ENCODE measurements at places on chromosomes 1 and 21.

- no peak for DNase-seq
Measured at GRCh38 chr1:197388801-197389200, 120.7 kb downstream of the CRB1 start.

DNA sequence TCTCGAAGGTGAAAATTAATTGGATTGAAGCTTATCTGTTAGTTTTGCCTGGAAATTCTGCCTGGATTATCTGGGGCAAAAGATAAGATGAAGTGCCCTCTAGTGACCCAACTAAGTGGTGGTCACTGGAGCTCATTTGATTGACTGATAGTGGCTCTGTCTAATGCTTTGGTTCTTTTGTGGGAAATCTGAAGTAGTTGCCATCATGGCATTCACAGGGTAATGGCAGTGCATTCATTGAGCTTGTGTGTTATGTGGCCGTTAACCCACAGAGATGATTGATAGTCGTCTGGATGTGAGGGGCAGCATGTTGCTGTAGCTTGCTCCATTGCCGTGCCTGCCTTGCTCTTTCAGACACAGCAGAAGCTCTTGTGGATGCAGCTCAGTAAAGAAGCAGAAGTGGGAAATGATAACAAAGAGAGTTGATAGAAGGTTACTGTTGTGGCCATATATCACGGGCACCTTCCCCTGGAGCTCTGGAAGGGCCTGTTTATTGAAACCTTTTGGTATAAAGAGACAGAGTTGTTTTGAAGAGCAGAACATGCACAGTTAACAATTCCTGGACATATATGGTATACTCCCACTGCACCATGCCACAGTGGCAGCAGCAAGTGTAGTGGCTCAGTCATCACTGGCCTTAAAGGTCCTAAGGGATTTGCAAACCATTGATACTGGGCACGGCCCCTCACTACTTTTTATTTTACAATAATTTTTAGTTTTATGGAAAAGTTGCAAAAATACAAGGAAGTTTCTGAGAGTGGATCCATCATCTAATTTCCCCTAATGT lies 42.0 kb downstream of the CXADR start:
- DNase-seq, result no peak

GRCh38 chr1:41850029-41850428 lies 68.7 kb downstream of the HIVEP3 start:
- peak; percentile 12 for DNase-seq

DNA sequence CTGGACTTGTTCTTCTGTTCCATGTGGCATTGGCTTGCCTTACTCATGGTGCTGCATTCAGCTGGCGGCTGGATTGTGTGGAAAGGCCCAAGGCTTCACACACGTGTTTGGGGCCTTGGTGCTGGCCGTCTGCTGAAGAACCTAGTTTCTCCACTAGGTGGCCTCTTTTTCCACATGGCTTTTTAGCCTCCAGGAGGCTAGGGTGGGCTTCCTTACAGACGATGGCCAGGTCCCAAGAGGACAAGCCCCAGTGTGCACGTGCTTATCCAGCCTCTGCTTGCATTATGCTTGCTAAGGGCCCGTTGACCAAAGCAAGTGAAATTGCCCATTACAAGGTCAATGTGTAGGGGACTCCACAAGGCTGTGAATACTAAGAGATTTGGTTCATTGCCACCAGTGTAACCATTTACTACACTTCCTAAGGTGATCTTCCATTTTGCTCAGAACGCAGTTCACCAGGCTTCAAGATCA lies 47.5 kb upstream of the FOXO6 start:
- no peak for DNase-seq

DNA sequence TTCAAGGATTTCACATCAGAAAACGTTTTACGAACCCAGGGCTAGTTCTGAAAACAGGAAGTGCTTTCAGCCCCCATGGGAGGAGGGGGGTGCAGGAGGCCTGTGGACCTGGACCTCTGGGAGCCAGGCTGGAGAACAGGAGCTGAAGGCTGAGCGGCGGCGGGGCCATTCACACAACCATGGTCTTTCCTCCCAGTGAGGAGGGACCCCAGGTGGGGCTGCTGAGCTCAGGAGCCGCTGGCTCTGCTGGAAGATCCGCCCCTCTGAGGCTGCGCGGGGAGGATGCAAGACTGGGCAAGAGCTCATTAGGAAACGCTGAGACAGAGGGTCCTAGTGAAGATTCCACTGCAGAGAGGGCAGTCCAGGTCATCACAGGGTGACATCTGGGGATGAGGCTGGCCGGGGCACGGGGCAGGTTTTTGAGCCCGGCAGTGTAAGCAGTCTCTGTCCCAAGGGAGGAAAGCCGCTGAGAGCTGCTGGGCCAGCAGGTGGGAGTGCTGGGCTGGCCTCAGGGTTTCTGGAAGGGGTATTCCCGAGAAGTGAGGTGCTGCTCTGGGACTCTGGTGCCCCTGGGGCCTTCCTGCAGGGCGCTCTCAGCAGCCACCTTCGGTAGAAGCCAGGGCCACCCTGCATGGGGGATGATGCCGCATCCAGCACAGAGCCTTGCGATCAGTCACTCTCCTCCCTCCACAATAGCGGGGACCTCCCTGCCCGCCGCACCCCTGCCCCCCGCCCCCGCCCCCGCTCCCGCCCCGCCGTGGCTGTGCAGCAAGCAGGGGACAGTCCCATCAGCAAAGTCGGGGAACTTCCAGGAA lies 7.5 kb downstream of the MX2 start:
- DNase-seq, result peak; percentile 65

GRCh38 chr21:34545079-34545884 lies 33.3 kb upstream of the KCNE1 start:
- no peak for DNase-seq

DNA sequence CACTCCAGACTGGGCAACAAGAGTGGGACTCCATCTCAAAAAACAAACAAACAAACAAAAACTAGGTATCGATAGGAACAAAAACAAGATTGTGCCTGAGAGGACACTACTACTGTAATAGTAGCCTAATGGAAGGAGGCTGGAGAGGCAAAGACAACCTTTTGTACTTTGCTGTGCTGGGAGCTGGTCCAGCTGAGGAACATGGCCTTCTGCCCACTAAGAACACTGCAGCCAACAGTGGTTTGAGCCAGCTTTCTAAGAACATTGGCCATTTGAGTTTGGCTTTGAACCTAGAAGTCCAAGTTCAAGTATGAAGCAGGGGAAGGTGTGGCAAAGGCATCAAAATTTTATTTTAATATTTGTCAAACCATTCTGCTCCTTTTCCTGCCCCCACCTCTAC lies 22.7 kb upstream of the RGS8 start:
- no peak for DNase-seq

DNA sequence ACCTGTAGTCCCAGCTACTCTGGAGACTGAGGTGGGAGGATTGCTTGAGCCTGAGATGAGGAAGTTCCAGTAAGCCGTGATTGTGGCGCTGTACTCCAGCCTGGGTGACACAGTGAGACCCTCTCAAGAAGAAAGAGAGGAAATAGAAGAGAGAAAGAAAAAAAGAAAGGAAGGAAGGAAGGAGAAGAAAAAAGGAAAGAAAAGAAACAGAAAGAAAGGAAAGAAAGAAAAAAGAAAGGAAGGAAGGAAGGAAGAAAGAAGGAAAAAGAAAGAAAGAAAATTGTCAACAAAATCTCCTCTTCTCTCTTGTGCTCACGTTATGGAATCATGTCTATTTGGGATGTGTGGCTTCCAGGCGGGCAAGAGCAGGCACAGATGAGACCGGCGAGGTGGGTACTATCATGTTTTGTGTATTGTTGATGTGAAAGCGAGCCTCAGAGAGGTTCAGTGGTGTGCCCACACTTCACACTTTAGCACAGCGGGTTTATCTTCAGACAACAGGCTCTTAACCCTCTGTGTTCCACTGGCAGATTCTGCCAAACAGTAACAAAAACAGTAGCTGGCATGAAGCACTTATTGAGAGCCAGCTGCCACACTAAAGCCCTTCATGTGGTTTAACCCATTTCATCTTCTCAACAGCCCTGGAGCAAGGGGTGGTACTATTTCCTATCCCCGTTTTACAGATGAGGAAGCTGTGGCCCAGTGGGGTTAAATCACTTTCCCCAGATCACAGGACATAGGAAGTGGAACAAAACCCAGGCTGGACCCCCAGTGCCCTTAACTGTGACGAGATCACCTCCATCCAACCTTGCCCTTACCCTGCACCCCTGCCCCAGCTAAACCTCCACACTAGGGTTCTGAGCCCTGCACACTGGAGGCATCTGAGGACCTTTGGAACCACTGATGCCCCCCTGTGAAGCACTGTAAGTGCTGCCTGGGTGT lies 94.7 kb upstream of the TARDBP start:
- peak; percentile 29 for DNase-seq

DNA sequence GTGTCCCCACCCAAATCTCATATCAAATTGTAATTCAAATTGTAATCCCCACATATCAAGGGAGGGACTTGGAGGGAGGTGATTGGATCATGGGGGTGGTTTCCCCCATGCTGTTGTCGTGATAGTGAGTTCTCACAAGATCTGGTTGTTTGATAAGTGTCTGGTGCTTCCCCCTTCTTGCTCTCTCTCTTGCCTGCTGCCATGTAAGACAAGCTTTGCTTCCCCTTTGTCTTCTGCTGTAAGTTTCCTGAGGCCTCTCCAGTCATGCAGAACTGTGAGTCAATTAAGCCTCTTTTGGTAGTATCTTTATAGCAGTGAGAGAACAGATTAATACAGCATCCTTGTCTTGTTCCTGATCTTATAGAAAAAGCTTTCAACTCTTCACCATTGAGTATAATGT lies 6.5 kb upstream of the LRRC39 start:
- no peak for DNase-seq
